ENCODE measurements at places on chromosomes 4 and X.

DNA sequence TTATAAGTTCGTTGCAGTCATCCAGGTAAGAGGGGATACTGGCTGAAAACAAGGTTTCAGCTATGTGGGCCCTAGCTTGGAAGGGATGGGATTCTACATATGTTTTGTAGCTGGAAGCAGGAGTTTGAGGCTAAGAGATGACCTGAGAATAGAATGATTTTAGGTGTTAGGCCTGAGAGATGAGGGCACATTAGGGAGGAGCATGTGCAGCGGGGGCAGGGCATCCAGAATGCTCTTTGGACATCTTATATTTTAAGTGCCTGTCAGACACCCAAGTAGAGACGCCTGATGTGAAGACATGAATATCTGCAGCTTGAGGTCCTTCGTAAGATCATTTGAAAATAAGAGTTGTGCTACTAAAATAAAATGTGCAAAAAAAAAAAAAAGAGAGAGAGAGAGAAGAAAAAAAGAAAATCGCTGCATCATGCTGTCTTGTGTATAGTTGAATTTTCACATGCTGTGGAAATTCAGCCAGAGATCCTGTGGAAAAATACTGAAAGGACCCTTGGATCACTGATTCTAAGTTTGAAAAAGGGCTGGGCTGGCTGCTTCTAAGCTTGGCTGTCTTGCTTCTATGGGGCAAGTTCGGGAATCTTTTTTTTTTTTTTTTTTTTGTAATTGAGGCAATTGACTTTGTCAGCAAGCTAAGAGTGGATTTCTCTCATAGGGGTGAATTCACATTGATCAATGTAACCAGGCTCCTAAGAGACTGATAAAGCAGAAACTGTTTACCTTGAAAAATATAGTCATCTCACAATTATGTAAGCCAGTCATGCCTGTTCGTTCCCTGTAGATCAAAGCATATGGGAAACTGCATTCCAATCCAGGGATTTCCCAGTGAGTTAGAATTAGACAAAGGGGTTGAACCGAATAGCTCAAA is 341.0 kb upstream of the GATB start:
- DNase-seq: no peak

- DNase-seq: no peak
These were observed 1157.2 kb upstream of the ADGRL3 start for GRCh38 chr4:60042941-60043340.

GRCh38 chrX:57282568-57282967 is 3.9 kb upstream of the FAAH2 start:
- no peak for DNase-seq

- DNase-seq: no peak
These were observed 116.8 kb downstream of the KLHL4 start for GRCh38 chrX:87634361-87634760.

- no peak for DNase-seq
These were observed 1526.2 kb downstream of the RPA4 start for GRCh38 chrX:98409867-98410266.

GRCh38 chr4:155392481-155393184 is 15.9 kb upstream of the MAP9 start:
- DNase-seq: no peak

- DNase-seq: no peak
These were observed 30.6 kb downstream of the GUCY1B1 start for GRCh38 chr4:155789391-155789790.

DNA sequence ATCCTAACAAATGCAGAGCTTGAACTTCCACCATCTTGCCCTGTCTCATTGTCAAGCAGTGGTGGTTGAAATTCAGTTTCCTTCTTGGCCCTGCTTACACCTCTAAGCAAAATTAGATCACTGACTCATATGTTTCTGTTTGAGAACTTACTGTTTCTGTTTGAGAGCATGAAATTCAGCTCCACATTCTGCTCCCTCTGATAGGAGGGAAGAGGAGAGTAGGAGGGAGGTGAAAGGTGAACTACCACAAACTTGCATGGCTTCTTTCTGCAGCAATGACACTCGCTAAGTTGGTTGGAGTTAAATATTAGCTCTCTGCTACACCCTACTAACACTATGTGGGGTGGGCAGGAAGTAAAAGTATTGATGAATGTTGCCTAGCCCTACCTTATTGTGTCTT is 117.8 kb upstream of the EDA2R start:
- DNase-seq: no peak

GRCh38 chr4:165994701-165995100 is 121.7 kb downstream of the TLL1 start:
- DNase-seq: no peak

DNA sequence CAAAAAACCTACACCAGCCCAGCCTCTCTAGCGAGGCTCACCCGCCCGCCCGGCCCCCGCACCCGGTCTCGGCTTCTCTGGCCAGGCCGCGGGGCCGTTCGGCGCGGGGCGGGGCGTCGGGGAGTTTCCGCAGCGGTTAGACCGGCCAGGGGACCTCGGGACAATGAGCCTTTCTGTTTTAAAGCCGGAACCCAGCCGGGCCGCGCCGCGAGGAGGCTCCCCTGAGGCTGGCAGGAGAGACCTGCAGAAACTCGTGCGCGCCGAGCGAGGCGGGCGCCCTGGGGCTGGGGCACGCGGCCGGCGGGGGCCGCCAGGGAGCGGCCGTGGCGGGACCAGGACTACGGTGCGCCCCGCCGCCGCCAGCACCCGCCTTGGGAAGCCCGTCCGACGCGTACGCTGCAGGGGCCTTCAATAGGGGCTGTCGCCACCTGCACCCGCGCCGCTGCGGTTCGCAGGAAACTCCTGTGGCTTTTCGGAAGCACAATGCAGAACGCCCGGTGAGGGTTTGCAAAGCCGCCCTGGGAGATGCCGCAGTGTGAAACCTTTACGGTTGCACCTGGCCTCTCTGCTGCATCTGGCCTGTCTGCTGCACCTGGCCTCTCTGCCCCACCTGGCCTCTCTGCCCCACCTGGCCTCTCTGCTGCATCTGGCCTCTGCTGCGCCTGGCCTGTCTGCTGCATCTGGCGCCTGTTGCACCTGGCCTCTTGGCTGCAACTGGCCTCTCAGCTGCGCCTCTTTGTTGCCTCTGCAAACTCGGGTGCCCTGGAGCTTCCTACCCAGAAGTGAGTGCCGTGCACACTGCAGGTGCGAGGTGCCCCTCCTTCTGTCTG is 63.9 kb downstream of the TRAPPC11 start:
- DNase-seq: no peak

DNA sequence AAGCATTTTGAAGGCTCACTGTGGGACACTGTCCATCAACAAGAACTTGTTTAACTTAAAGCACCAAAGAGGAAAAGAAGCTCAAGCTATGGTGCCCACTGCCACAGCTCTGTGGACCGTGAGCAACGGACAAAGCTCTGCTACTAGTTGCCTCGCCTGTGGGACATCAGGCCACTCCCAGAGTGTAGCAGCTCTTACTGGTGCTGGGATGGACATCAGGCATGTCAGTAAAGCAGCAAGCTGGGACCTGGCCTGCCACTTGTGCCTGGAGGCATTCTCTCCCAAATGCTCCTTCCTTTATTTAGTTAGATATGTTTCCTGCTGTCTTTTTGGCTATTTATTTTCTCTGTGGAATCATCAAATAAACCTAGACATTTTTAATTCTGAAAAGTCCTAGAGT is 46.7 kb downstream of the TMEM154 start:
- DNase-seq: no peak

DNA sequence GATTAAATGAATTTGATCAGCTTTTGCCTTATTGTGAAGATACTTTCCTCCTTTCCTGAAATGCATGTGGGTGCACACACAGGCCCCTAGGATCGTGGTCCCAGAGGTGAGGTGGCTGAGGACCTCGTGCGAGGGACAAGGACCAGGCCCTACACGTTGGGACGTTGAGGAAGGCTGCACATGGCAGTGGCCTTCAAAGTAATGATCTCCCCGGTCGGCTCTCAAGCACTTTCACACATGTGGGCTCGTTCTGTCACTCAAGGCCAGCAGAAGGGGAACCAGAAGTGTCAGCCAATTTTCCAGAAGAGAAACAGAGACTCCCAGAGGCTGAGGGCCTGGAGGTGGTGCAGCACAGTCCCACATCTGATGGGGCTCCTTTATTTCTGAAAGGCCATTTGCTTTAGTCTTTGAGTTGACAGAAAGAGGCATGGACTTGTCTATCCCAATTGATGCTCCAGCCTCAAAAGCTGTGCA is 196.8 kb downstream of the AFAP1 start:
- no peak for DNase-seq

- DNase-seq: no peak
These were observed 86.3 kb downstream of the ZNF827 start for GRCh38 chr4:145852256-145852839.

DNA sequence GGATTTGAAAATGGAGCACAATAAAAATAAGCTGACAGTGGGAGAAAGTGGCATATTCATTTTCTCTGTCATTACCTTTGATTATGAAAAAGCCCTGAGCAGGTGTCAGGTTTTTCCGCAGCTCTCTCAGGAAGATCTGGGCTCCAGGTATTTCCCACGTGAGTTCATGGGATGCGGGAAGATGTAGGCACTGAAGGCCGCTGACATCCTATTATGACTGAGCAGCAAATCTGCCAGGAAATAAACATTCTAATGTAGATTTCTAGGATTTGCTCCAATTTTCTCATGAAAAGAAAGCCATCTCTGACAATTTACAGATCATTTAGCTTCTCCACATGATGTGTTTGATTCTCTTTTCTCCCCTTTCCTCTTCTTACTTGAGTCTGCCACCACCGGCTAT is 160.7 kb downstream of the KIT start:
- DNase-seq: no peak

GRCh38 chr4:87575983-87576382 is 32.3 kb upstream of the DSPP start:
- no peak for DNase-seq

GRCh38 chr4:167989815-167990214 is 102.5 kb upstream of the ANXA10 start:
- no peak for DNase-seq

GRCh38 chr4:178174756-178175155 is 732.5 kb upstream of the AGA start:
- no peak for DNase-seq

GRCh38 chrX:112043997-112044396 is 38.6 kb downstream of the TRPC5 start:
- no peak for DNase-seq

GRCh38 chr4:71550220-71551165 is 211.7 kb downstream of the SLC4A4 start:
- DNase-seq: no peak

DNA sequence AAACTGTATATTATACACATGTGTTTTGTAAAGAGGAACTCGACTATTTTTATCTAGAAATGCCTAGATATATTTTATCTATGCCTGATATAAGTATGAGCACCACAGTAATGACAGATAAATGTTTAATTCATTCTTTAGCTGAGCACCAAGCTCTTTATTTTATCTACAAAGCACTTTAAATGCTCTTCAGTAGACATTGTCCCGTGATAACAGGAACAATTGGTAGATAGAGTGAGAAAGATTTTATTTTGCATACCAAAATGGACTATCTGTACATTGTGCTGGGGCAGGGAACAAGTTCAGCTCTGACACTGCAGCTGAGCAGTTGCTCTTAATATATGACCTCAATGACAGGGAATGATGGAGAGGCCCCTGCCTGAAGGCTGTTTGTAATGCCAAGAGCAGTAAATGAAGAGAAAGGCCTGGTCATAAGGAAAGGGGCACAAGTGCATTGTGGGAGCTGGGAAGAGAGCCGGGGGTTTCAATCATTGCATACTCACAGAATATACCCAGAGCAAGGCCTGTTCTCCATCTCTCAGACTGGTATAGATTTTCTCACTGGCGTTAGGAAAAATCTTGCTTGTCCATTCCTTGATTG is 57.3 kb downstream of the SEPTIN11 start:
- DNase-seq: no peak

- DNase-seq: no peak
These were observed 447 bp downstream of the PDZD11 start for GRCh38 chrX:70289168-70289792.

- DNase-seq: no peak
These were observed 27.2 kb downstream of the BST1 start for GRCh38 chr4:15729910-15730533.

DNA sequence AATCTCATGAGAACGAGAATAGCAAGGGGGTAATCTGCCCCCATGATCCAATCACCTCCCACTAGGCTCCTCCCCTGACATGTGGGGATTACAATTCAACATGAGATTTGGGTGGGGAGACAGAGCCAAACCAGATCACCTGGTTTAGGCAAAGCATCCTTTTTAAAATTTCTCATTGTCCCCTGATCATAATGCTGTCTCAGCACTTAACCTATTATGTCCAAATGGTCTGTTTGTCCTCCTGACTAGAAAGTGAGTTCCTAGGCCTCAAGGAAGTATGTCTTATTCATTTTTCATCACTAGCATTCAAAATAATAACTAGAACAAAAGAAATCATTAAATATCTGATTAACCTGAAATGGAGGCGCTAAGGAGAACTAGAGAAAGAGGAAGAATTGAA is 7.9 kb upstream of the PRMT9 start:
- no peak for DNase-seq

- no peak for DNase-seq
These were observed 178.6 kb downstream of the ZNF674 start for GRCh38 chrX:46366381-46367207.

DNA sequence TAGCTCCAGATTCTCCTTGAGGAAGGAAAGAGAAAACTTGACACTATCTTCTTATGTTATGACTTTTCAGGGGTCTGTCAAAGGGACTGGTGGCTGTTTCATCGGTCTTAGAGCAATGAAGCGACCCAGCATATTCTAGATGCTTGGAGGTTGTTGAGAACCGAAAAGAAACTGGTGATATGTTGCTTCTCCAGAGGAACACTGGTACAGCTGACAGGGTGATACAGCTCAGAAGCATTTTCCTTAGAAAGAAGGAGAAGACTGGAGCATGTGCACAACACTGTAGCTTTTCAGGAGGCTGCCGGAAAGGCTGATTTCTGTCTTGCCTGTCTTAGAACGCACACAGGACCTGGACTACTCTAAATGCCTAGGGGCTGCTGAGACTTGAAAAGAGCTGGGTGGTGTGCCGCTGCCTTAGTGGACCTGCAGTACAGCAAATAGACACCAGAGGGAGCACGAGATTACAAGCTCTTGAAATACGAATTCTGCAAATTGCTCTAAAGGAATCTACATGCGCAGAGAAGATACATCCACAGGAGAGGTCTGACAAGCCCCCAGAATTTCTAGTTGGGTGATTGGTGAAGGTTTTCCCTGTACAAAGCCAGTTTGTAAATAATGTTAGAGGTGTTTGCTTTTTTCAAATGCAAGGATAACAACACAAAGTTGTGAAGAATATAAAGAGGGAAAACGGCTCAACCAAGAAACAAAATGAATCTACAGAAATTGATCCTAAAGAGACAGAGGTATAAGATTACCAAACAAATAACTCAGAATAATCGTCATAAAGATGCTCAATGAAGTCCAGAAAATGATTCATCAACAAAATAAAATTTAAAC is 223.1 kb upstream of the DMD start:
- no peak for DNase-seq

DNA sequence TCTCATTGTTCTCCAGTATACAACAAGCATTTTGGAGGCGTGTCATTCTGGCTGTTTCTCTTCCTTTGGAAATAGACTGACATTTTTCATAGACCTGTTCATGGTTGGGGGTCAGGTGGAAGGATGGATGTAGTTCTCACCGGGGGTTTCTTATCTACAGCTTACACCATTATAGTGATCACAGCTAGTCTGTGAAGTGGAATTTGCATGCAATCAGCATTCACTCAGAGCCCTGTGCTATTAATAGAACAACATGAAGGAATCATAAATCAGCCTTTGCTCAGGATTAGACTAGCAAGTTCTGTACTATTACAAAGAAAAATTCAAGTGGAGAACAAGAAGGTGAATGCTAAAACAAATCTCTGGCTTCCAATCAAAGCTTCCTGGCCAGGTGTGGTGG is 132.6 kb upstream of the PUDP start:
- no peak for DNase-seq

All from cortex of kidney (tissue), 1 donor.